ENCODE measurements at places on chromosomes 7 and 10.

DNA sequence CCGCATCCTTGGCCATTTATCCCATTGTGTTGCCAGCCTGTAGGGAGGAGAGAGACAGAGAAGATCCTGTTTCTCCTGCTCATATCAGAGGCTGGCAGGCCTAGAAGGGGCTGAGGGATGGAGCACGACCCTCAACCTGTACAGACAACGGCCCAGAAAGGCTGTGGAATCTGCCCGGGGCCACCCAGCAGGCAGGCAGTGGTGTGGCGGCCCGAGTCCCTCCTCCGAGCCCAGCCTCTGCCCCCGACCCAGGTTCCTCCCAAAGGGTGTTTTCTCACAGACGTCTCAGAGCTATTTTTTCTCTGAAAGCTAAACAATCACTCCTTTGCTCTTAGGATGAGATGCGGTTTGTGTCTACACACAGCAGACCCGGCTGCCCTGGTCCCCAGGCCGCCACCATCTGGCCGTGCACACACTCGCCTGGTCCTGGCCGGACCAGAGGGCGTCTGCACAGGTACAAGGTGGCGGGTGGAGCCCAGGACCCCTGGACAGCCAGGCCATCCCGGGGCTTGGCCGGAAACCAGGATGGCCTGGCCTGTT is 69.3 kb downstream of the FOXL3 start:
- no peak for DNase-seq

GRCh38 chr7:21497072-21497471 is 45.8 kb upstream of the DNAH11 start:
- no peak for DNase-seq

DNA sequence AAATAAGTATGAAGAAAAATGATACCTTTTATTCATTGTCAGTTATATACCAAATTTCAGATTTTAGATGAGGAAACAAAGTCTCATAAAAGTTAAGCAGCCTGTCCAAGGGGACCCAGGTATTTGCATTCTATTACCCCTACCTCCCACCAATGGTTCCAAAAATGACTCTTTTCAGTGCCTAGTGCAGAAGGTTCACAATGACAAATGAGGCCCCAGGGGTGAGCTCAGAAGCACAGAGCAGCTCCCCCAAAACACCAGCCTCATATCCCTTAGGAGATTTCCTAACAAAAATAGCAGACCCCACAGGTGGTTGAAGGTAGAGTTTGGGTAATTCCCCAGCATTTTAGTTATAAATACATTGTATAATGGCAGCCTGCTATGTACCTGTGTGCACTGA is 168.6 kb downstream of the REEP3 start:
- no peak for DNase-seq

- DNase-seq, result peak; percentile 89
Observed at GRCh38 chr10:101060951-101061623, 702 bp upstream of the KAZALD1 start.

Data from stimulated activated CD8-positive, alpha-beta memory T cell treated with anti-CD3 and anti-CD28 coated beads, Interleukin-2, amount 100 ng/mL, for 48 hours (primary cell).